Cortex of kidney (tissue), 1 donor: ENCODE measurements at places on chromosomes 5 and 9.

DNA sequence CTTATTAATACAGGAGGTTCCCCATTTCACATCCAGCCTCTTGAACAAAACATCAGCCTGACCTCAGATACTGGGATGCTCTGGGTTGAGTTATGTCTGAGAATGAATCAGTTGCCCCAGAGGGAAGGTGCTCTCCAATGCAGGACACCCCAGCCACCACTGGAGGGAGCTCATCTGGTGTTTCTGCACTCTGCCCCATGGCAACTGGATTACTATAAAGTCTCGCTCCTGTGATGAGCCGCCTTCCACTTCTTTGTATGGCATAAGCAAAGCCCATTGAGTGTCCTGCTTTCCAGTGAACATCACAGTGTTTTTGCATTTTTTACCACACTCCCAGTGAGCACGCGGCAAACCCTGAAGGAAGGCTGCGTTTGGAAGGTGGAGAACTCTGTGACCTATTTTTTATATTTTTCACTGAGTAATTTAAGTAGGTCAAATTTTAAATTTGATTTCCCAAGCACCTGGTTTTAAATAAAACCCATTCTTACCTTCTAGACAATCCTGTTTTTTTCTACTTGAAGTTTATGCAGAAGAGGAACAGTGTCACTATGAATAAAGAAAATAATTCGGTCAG, 176.9 kb upstream of the WWC1 start:
- no peak for DNase-seq

DNA sequence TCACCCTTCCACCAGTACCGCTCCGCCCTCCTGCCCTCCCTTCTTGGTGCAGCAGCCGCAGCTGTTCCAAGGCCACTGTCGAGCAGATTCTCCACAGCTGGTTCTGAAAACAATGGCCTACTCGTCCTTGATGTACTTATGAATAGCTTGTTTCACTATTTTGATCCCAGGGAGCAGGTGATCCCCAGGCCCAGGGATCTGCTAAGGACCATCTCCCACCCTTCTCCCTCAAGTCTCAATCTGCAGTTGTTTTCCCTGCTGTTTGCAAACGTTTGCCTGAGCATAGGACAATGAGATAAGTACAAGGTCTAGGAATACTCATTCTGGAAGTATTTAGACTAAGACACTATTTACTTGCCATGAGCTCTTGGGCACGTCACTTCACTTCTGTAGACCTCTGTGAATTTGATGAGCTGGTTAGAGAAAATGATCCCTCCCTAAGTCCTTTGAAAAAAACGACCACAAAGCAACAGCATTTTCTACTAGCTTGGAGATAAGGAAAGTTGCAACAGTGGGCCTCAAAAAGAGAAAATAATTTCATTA, 1.8 kb downstream of the LURAP1L start:
- DNase-seq: no peak

GRCh38 chr5:32342656-32343055, 29.9 kb upstream of the MTMR12 start:
- no peak for DNase-seq

GRCh38 chr5:1917830-1918487, 35.2 kb upstream of the IRX4 start:
- no peak for DNase-seq

- DNase-seq: no peak
Observed at GRCh38 chr5:141742866-141743851, 61.1 kb upstream of the ARAP3 start.

GRCh38 chr9:18063856-18064390, 410.0 kb upstream of the ADAMTSL1 start:
- no peak for DNase-seq

DNA sequence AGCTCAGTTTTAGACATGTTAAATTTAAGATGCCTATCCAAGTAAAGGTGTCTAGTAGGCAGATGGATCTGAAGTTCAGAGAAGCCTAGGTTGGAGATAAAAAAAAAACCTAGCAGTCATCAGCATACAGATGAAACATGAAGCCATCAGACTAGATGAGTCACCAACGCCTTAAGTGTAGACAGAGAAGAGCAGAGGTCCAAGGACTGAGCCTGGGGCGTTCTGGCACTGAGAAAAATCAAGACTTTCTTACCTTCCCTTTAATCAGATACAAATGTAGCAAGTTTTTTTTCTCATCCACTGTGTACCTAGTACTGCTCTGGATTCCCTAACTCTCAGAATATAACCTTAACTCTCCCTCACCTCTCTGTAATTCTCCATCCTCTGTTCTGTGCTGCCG, 97.3 kb downstream of the SIL1 start:
- DNase-seq: no peak

- DNase-seq: no peak
Observed at GRCh38 chr9:16211946-16212345, 658.5 kb downstream of the BNC2 start.

- no peak for DNase-seq
Observed at GRCh38 chr5:37665272-37665671, 174.6 kb downstream of the GDNF start.

DNA sequence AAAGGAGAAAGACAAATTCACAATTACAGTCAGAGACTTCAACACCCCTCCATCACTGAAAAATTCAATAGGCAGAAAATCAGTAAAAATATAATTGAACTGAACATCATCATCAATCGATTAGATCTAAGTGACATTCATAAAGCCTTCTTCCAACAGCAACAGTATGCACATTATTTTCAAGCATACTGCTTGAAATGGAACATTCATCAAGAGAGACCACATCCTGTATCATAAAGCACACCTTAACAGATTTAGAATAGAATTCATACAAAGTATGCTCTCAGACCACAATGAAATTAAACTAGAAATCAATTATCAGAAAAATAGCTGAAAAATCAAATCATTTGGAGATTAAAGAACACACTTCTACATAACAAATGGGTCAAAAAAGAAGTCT, 39.1 kb downstream of the ERMP1 start:
- no peak for DNase-seq

DNA sequence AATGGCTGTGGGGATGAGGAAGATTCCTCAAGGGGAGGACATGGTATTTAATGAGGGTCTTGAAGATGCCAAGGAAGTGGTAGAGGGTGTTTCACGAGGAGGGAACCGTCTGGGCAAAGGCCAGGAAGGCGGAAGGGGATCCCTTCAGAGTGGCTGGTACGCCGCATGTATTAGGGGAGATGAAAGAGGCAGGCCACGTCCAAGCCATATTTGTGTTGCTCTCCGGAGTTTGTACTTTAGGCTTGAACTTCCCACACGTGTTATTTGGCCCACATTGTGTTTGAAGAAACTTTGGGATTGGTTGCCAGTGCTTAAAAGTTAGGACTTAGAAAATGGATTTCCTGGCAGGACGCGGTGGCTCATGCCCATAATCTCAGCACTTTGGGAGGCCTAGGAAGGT, 1.2 kb downstream of the FXN start:
- no peak for DNase-seq

DNA sequence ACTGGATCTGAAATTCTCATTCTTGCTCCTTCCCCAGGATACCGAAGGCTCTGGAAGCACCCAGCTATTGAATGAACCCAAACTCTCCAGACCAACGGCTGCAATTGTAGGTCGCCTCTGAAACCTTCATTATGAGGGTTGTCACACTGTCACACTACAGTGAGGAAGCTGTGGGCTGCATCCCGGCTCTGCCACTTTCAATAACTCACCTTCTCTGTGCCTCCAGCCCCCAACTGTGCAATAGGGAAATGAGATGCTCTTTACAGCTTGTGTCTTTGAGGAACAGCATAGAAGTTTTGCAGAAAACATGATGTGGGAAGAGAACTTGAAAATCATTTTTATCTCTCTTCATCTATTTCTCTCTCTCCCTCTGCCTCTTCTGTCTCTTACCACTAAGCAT, 69.6 kb upstream of the TGFBR1 start:
- no peak for DNase-seq

GRCh38 chr9:114366334-114367128, 21.3 kb downstream of the AKNA start:
- no peak for DNase-seq

GRCh38 chr9:123065196-123065595, 31.7 kb downstream of the GPR21 start:
- no peak for DNase-seq

DNA sequence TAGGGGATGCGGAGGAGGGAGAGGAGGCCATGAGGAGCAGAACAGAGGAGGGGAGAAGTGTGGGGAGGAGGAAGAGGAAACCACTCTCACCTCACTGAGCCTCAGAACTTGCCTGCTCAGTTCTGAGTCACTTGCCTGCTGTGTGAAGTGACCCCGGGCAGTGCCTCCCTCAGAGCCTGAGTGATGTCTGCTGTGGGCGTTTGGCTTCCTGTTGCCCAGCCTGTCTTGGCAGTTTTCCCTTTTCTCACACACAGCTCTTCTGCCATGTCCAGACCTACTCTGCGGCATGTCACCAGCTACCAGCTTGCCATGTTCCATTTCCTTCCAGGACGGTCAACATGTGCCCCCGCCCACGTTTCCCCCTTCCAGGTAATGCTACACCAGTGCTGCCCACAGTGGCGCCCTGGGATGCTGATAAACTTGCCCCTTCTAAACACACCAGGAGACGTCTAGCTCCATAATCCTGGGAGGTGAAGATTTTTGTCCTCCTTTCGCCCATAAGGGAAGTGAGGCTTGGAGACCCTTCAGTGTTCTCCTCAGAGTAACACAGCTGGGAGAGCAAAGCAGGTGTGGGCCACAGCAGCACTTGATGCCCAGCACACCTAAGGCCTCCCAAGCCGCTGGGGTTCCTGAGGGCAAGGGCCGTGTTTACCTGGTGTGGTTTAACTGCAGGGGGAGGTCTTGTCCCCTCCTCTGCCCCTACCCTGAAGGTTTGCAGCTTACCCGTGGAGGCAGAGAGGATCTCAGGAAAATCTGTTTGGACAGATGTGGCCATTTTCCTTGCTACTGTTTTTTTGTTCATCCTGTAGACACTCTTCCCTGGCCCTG, 63.8 kb upstream of the RNF130 start:
- no peak for DNase-seq

GRCh38 chr9:114281473-114282103, 41.3 kb upstream of the ORM1 start:
- DNase-seq: no peak
